ENCODE measurements at places on chromosomes 2 and 18. TPM values are rescaled to one million over a fixed set of nuclear protein-coding genes. Genes with fewer than 3 reads are reported as not detected.

TMEM247 gene
- total RNA-seq: not detected

CCDC93 gene
- total RNA-seq: 15.8 TPM

LHCGR gene
- not detected for total RNA-seq

CPS1 gene
- 19.8 TPM for total RNA-seq

VSNL1 gene
- 8.7 TPM for total RNA-seq

RIT2 gene
- not detected for total RNA-seq

SOWAHC gene
- total RNA-seq: 53.5 TPM

UGGT1 gene
- total RNA-seq: 59.3 TPM

GPAT2 gene
- total RNA-seq: 1.5 TPM

DSG2 gene
- 136 TPM for total RNA-seq

SERPINB11 gene
- total RNA-seq: not detected

OR6B2 gene
- total RNA-seq: not detected

FKBP1B gene
- total RNA-seq: 13.7 TPM

SP100 gene
- total RNA-seq: 35.8 TPM

PRSS56 gene
- not detected for total RNA-seq

CLHC1 gene
- total RNA-seq: 6.0 TPM

MAP3K2 gene
- total RNA-seq: 49.4 TPM

CNRIP1 gene
- total RNA-seq: 0.96 TPM

PXDN gene
- 118 TPM for total RNA-seq

CHRNA1 gene
- not detected for total RNA-seq

KIAA2012 gene
- total RNA-seq: not detected

KCNIP3 gene
- 11.1 TPM for total RNA-seq

LOXHD1 gene
- not detected for total RNA-seq

MIB1 gene
- total RNA-seq: 84.4 TPM

WNT10A gene
- total RNA-seq: 7.7 TPM

B3GNT2 gene
- 41.9 TPM for total RNA-seq

GPBAR1 gene
- 0.43 TPM for total RNA-seq

GMCL1 gene
- total RNA-seq: 4.6 TPM

REG3A gene
- not detected for total RNA-seq

CDH7 gene
- under 0.01 TPM for total RNA-seq

NGEF gene
- total RNA-seq: 0.96 TPM

CSRNP3 gene
- total RNA-seq: 0.48 TPM

SLC16A14 gene
- total RNA-seq: 0.96 TPM

IL1A gene
- total RNA-seq: 230 TPM

ADD2 gene
- not detected for total RNA-seq

Data from tracheal epithelial cell (primary cell).